ENCODE measurements at places on chromosomes 4 and X. TPM values are rescaled to one million over a fixed set of nuclear protein-coding genes. Genes with fewer than 3 reads are reported as not detected.
A peak's percentile ranks its signal among the peaks of the same experiment; 100 is the strongest.

DOK7 gene
- not detected for total RNA-seq

- no peak for DNase-seq
Measured at GRCh38 chr4:54359919-54360650, 131.0 kb downstream of the PDGFRA start.

MAP3K15 gene
- total RNA-seq = under 0.01 TPM

GRCh38 chr4:162056990-162057389 is 106.8 kb downstream of the FSTL5 start:
- no peak for DNase-seq

UFSP2 gene
- total RNA-seq = 43.9 TPM

DNA sequence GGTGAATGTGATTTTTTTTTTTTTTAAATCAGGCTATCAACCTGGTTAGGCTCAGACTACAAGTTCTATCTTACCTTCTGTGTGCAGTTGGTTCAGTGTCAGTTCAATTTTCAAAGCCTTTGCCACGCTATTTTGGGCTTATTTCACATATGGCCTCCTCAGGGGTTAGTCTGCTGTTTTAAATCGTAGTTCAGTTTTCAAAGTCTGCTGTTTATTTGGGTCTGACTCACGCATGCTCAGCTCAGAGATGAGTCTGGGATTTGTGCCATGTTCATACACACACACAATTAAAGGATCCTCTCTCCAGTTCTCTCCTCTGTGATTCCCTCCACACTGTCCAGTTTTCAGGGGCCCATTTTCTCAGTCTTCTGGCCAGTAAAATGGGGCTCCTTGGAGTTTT is 32.3 kb upstream of the ZFX start:
- DNase-seq = peak; percentile 88

- DNase-seq = peak; percentile 59
Measured at GRCh38 chr4:108029731-108030130, 40.0 kb downstream of the HADH start.

GRCh38 chr4:57404483-57404882 is 294.3 kb upstream of the IGFBP7 start:
- DNase-seq = no peak

OPHN1 gene
- total RNA-seq = 13.1 TPM

FAM9C gene
- not detected for total RNA-seq

GRCh38 chr4:147741190-147741788 is 9.4 kb downstream of the ARHGAP10 start:
- peak; percentile 71 for DNase-seq

GRCh38 chr4:162909952-162910351 is 256.7 kb downstream of the NAF1 start:
- no peak for DNase-seq

NLGN4X gene
- not detected for total RNA-seq

- DNase-seq = no peak
Measured at GRCh38 chr4:147943159-147943638, 211.3 kb downstream of the ARHGAP10 start.

FGG gene
- not detected for total RNA-seq

PNCK gene
- total RNA-seq = not detected

CT45A1 gene
- not detected for total RNA-seq

- DNase-seq = peak; percentile 55
Measured at GRCh38 chr4:176034499-176034898, 31.1 kb upstream of the WDR17 start.

DNA sequence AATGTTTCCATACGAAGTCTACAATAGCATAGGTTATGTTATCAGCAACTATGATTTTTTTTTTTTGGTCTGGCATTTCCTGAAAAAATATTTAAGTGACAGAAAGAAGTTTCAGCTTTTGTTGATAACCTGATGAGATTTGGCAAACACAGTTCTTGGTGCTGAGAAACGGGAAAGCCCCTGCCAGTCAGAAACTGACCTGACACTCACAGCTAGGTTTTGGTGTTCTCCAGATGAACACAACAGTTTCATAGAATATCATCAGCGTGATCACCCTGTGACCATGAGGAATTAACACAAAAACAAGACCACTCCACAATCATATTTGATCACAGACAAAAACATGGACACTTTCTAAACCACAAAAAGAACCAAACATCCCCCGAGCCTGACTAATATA is 152.5 kb upstream of the DCAF8L1 start:
- no peak for DNase-seq

- no peak for DNase-seq
Measured at GRCh38 chr4:92254767-92255442, 48.9 kb upstream of the GRID2 start.

CDKL5 gene
- total RNA-seq = 9.7 TPM

- no peak for DNase-seq
Measured at GRCh38 chrX:18174971-18175370, 45.7 kb downstream of the BEND2 start.

DNA sequence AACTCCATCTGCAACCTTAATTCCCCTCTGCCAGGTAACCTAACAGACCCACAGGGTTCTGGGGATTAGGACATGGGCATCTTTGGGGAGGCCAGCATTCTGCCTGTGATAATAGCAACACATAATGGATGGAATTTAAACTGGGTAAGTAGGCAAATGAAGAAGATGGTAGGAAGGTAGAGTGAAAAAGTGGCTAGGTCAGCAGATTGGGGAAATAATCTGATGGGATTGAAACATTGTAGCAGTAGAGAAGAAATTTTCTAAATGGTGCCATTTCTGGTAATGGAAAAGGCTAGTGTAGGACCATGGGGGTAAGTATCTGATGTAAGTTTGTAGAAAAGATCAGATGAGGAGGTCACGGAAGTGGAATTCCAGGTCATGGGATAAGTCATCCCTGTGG is 3.0 kb upstream of the CT47C1 start:
- no peak for DNase-seq

DNA sequence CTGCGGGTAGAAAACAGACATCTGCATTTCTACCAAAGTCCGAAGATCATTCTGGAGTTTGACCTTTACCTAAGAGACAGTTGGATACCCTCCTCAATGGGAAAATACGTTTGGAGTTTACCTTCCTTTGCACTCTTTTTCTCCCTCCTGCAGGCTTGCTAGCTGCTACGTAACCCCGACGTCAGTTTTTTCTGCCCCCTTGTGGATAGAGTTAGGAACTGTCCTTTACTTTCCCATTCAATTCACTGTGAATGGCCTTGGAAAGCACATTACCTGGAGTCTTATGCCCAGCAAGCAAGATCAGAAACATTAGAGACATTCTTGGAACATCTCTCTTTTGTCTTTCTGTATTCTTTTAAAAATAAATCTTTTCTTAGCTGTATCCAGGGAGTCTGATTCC is 250.7 kb downstream of the NAP1L3 start:
- peak; percentile 1 for DNase-seq

DNA sequence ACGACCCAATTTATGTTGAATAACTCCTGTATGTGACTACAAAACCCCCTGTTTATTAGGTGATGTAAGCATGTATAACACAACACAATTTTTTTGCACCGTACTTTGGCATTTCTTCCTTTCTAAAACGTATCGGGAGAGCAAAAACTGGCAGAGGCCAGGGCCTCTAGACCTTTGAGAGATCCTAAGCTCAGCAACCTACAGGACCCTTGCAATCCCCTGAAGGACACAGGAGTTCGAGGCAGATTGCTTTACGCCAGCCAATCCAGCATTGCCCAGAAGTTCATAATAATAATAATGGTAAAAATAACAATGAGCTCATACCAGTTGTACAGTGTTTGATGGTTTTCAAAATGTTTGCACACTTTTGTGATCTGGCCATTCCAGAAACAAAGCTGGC is 7.7 kb downstream of the NKX3-2 start:
- DNase-seq = no peak

DNA sequence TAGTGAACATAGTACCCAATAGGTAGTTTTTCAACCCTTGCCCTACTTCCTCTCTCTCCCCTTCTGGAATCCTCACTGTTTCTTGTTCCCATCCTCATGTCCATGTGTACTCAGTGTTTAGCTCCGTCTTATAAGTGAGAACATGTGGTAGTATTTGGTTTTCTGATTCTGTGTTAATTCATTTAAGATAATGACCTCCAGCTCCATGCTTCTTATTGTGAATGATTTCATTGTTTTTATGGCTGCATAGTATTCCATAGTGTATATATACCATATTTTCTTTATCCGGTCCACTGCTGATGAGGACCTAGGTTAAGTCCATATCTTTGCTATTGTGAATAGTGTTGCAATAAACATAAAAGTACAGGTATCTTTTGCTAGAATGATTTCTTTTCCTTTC is 31.0 kb downstream of the IRF2 start:
- DNase-seq = no peak

DNA sequence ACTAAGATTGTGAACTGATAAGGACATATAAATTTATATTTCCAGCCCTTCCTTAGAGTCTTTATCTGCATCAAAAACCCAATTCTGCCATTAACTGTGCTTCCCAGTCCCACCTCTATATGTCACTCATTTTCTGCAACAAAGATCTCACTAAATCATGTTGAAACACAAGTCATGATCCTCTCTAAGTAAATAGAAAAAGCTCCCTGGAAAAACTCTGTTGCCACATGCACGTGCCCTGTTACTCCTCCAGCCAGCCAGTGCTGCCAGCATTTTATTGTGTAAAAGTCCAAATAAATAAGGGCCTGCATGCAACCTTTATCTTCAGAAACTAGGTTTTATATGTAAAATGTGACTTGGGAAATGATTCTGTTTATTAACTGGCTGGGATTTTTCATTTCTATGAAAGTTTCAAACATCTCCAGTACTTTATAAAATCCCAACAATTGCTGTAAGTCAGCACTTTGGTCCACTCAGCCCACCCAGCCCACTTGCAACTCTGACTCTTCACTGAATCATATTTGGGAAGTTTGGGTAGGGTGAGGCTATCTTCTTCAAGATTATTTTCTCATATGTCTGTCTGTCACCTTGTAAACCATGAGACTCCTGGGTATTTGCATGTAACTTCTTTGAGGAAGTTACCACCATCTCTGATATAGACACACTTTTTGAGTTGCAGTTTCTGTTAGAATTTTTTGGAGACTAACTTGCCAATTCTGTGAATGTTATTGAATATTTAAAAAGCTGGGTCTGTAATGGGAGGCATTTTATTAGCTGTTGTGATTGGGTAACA is 40.0 kb upstream of the SMARCA5 start:
- DNase-seq = no peak

GRCh38 chrX:153769158-153769864 is 5.3 kb downstream of the PLXNB3 start:
- no peak for DNase-seq

DNA sequence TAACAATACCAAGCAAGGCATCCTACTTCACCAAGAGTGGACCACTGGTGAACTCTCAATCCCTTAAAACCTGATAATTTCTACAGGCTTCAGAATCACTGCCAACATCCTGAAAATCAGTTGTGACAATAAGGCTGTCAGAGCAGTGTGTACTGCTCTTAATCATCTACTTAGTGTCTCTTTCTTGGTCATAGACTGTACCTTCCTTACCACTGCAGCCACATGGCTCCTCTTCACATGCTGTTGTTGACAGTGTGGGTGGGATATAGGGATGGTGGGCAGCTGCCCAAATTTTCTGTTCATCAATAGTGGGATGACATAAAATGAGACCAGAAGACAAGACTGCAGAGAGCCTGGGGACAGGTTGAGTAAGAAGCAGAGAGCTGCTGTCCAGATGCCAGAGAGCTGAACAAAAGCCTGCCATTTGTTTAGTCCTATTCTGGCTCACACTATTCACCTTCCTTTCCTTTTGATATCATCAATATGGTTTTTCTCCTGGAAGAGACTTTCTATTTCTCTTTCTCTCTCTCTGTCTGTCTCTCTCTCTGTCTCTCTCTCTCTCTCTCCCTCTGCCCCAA is 178.9 kb downstream of the MGST2 start:
- DNase-seq = no peak
